ENCODE measurements at places on chromosomes 13 and 19.

DNA sequence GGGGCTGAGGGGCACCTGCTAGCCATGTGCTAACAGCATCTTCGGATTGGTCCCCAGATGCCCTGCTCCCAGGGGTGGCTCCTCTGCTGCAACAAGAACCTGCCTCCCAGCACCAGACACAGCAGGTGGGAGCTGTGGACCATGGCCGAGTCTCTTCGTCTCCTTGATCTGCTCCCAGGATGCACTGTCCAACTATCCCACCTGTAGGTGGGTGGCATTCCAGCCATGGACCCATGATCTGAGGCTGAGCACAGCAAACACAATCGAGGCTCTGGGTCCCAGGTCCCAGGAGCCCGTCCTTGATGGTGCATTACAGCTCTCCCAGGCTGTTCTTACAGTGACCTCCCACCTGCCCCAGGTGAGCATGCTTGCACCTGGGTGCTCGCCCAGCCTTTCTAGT is 1.6 kb downstream of the ZNF837 start:
- DNase-seq: no peak

GRCh38 chr19:42149447-42150202 is 17.4 kb upstream of the POU2F2 start:
- DNase-seq: no peak

DNA sequence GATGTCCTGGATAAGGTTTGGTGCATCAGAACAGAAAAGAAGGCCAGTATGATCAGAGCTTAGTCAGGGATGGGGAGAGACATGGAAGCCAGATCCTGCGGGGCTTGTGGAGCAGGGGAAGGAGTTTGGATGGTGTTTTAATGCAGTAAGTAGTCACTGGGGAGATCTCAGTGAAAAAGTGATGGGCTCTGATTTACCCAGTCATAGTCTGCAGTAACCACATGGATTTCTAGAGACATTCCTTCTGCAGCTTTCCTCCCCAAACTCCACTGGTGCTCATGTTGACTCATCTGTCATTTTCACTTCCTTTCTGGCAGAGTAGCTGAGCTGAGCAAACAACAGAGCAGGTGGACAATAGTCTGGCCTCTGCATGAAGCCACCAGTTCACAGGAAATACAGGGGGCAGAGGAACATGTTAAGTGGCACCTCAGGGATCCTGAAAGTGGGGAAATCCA is 144.1 kb downstream of the DPF1 start:
- DNase-seq: peak; percentile 38

- DNase-seq: peak; percentile 63
Measured at GRCh38 chr13:44306371-44307192, 67.0 kb upstream of the SERP2 start.

DNA sequence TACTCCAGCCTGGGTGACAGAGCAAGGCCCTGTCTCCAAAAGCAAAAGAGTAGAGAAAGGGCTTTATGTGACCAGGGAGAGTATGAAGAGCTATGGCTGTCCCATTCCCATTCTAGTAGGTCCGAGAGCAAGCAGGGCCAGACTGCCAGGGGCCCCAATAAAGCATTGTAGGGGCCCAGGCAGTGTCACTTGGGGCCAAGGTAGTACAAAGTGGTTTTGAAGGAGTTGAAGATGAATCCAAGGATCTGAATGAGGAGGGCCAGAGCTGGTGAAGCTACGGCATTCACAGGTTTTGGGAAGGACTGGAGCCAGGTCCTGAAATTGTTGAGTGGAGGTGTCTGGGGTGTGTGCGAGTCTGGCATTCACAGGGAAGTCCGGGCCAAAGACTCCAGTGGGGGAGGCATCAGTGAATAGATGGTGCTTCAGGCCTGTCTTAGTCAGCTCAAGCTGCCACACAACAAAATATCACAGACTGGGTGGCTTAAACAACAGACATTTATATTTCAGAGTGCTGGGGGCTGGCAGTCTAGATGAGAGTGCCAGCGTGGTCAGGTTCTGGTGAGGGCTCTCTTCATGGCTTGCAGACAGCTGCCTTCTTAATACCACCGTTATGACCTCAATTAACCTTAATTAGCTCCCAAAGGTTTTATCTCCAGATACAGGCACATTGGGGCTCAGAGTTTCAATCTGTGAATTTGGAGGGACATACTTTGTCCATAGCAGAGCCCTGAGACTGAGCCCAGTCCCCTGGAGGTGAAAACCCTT is 9.9 kb downstream of the NACC1 start:
- peak; percentile 15 for DNase-seq

- peak; percentile 28 for DNase-seq
Measured at GRCh38 chr13:111158136-111158805, 43.2 kb downstream of the ARHGEF7 start.

DNA sequence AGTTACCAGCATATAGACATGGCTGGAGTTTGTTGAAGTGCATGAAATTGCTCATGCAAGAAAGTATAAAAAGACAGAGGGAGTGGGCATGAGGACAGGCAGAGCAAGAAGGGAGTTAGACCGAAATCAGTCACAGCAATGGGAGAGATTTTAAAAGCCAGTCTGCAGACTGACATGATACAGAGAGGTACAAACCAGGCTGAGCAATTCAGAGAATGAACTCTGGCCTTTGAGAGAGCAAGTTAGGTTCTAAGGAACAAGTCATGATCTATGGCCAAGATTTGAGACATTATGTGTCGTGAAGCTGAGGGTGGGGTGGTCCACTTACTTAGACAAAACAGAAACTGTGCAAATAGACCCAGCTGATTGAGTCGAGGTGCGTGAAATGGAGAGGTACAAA is 93.4 kb upstream of the TSC22D1 start:
- no peak for DNase-seq

GRCh38 chr13:94708031-94708859 is 4.1 kb downstream of the SOX21 start:
- peak; percentile 42 for DNase-seq

- DNase-seq: no peak
Measured at GRCh38 chr19:49119411-49120324, at the start of gene PPFIA3. Gene PPFIA3 (plus strand): TSS chr19:49119544. CDS start chr19:49127874, 8,330 bp downstream.

DNA sequence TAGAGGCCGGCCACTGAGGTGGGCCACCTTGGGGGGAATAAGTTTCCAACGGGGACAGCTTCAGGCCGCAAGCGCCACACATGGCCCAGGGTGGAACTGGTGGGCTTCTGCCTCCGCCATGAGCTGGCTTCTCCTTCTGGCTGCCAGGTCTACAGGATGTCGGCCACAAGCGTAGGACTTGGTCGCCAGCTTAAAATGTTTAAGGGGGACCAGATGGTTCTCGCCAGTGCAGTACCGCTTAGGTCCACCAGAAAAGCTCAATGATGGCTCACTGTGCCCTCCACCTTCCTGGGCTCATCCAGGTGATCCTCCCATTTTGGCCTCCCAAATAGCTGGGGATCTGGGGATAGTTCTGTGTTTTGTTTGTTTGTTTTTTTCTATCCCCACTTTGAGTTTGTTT is 38.7 kb upstream of the ZNF254 start:
- no peak for DNase-seq

- DNase-seq: peak; percentile 59
Measured at GRCh38 chr19:17125728-17126677, 50.4 kb downstream of the MYO9B start.

GRCh38 chr19:4094291-4094690 is 27.6 kb upstream of the ZBTB7A start:
- no peak for DNase-seq

- no peak for DNase-seq
Measured at GRCh38 chr13:75415694-75416093, 66.3 kb downstream of the TBC1D4 start.

DNA sequence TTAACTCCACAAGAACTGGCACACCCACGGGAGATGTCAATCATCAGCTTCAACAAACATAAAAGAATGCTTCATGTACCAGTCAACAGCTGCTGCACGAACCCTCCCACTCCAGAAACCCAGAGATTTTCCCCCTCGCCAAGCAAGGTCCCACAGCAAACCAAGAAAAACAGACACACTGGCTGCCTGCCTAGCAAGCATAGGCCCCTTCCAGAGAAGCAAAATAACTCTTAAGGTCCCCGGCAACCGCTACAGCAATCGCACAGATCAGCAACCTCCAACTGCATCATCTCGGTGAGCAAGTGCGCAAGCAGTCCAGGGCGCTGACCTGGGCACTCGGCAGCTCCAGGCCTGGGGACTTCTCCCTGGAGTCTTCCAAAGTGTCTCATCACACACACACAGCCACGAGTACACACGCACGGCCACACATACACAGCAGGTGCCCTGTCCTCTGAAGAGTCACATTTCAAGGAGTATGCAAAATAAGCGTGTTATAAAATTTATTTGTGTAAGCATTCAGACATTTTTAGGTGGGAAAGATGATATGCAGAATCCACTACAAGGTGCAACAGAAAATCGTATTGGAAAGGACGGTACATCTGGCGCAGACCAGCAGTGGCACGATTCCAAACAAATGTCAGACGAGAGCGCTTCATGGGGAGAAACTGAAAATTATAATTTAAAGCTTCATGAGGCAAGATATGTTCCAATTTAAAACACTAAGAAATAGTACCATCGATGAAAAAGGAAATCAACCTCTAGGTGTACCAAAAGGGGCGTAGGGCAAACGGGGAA is 125.0 kb downstream of the STK24 start:
- DNase-seq: peak; percentile 44

GRCh38 chr13:114131583-114132418 is 622 bp downstream of the RASA3 start:
- DNase-seq: no peak

DNA sequence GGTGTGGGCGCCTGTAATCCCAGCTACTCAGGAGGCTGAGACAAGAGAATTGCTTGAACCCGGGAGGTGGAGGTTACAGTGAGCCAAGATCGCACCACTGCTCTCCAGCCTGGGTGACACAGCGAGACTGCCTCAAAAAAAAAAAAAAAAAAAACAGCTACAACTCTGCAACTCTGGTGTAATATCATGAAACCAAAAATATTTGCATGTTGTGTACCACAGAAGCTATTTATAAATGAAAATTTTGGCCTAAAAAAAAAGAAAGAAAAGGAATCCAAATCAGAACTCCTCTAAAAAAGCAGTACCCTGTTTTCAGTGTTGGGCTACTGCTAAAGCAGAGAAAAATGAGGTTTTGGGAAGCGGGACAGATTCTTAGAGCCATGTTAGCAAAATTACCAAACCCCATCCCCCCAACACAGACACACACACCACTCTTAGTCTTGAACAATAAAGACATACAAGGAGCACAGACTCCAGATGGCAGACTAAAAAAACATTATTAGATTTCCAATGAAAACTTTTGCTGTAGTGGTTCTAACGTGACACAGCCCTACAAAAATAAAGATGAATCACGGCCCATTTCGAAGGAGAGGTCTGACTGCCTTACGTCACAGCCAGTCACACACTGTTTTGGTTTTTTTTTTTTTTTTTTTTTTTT is 51.5 kb downstream of the INSR start:
- peak; percentile 52 for DNase-seq

- peak; percentile 61 for DNase-seq
Measured at GRCh38 chr13:74575729-74576125, 441.5 kb upstream of the KLF12 start.

DNA sequence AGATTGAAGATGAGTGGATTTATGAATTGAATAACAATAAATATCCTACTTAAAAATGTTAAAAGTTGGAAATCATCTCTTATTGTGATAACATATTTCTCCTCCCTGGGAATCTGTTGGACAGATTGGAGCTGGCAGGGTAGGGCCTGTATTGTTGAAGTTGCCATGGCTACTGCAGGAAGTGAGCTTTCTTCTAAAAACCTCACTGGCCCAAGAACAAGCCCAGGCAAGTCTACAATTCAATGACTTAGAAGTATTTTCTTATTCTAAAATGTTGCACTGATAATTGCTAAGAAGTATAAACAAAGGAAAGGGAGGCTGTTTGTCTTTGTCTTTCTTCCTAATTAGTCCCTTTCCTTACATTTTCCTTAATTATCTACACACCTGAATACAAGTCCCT is 112.1 kb downstream of the DLEU7 start:
- no peak for DNase-seq

DNA sequence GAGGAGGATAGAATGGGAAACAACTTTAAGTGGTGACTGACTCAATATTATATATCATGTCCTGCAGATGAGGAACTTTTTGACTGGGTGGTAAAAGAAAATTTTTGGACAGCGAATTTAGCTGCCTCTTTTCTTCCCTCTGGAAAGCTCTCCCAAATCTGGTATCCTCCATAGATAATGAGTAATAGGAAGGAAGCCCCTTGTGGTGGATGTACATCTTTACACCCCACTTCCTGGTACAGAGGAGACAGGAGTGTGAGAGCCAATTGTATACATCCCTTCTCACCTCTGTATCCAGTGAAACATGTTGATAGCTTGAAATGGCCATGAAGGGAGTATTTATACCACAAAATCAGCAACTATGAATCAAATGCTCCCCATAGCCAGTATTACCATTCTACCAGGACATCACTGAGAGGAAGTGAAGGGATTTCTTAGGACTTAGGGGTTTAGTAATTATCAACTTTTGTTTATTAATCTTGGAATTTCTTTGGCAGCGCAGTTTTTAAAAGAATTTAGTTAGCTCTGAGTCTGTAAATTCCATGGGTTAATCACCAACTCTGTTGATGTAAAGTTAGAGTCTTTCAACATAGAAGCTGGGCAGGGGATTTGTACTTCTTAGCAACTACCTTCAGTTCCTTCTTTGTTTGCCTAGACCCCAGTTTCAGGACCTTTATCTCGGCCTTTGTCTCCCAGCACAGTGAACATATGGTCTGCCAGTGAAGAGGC is 17.0 kb upstream of the TDRD3 start:
- no peak for DNase-seq

- DNase-seq: peak; percentile 56
Measured at GRCh38 chr19:45716359-45717130, 14.2 kb downstream of the FBXO46 start.

DNA sequence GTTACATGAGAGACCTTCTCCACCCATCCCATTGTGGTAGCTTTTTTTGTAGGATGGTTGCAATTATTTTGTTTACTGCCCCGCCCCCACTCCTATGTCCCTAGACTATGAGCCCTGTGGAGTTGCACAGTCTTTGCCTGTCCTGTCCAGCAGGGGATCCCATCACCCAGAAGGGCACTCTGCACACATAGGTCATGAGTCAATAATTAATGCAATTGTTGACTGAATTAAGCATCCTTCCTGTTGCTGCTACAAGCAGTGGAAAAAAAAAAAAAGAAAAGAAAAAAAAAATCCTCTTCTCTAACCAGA is 14.2 kb downstream of the C19orf81 start:
- DNase-seq: no peak

- no peak for DNase-seq
Measured at GRCh38 chr19:28847468-28847867, 365.5 kb downstream of the UQCRFS1 start.

DNA sequence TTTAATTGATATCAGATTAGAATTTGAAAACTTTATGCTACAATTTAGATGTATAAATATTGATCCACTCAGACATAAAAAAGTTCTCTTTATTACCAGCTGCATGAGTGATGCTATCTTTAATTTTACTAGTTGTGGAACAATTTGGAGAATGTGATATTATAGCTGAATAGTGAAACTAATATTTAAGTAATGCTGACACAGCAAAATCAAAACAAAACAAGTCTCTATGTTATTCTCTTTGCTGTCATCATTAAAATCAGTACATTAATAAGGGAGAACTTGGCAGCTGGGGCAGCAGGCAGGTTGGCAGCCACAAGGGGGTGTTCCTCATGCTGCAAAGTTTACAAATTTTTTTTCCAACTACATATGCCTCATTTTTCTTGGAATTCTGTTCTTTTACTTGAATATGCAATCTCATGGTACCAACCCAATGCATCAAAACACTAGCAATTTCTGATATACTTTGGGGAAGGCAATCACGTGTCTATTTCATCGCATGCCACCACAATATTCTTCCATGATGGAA is 585.3 kb downstream of the FGF9 start:
- DNase-seq: no peak
